Activated CD8-positive, alpha-beta memory T cell treated with anti-CD3 and anti-CD28 coated beads for 1 hour (primary cell): ENCODE measurements at places on chromosomes 4 and X.

DNA sequence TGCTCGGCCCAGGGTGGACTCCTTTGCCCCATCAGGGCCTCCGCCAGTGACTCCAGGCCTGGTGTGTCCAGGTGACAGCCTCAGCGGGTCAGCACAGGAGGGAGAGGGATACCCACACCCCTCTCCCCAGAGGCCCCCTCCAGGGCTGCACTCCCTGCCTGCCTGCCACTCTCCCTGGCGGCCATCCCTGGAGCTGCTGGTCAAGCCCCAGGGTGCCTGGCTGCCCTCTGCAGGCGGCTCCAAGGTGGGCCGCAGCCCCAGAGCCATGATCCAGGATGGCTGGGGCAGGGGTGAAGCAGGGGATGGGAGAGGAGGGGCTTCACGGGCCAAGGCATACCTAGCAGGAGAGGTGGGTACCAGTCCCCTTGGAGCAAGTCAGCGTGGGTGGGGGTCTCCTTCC is 3.8 kb downstream of the FGFRL1 start:
- no peak for DNase-seq

GRCh38 chrX:105975382-105975781 is 63.1 kb downstream of the SERPINA7 start:
- no peak for DNase-seq

- DNase-seq, result no peak
Measured at GRCh38 chr4:155690044-155690837, 23.6 kb downstream of the GUCY1A1 start.

DNA sequence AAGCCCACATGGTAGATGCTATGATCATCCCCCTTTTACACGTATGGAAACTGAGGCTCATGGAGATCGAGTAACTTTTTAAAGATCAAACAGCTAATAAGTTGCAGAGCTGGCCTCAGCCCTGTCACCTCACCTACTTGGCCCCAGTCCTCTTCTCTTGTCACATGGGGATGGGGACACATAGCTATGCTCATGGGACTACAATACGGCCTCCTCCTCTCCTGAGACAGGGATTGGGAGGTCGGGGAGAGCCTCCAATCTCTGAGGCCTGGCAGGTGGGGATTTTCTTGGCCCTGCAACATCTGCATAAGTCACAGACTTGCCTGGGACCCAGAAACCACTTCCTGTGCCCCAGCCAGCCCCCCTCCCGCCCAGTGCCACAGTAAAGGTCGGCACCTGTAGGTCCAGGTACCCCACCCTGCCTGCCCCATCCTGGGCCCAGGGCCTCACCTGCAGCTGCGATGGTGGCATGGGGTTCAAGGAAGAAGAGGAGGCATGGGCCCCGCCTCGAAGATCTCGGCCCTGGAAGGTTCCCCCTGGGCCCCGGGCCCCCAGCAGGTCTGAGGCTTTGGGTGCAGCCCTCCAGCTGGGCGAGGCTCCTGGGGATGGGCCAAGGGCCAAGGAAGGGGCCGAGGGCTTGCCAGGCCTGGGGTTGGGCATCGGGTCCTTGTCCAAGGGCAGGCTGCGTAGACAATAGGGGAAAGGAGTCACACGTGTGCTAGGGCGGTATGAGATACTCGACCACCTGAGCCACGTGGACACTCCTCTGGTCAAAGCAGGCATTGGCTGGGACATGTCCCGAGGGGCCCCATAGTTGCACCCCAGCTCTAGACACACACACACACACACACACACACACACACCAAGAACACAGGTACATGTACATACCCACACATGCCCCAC is 6.4 kb downstream of the FOXP3 start:
- no peak for DNase-seq

DNA sequence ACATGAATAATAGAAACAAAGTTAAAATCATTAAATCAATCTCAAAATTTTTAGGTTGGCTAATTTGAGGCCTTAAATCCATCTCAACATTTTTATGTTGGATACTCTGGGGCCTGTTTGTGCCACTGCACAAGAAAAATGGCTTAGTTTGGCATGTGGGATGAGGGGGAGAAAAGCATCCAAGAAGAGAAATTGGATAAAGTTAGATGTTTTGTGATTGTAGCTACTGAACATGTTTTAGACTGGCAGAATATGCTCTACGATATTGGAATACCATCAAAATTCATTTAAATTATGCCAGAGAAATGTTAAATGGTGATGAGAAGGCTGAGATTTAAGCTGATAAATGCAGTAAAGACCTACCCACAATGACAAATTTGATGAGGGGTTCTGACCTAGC is 376.9 kb downstream of the CXXC4 start:
- no peak for DNase-seq

DNA sequence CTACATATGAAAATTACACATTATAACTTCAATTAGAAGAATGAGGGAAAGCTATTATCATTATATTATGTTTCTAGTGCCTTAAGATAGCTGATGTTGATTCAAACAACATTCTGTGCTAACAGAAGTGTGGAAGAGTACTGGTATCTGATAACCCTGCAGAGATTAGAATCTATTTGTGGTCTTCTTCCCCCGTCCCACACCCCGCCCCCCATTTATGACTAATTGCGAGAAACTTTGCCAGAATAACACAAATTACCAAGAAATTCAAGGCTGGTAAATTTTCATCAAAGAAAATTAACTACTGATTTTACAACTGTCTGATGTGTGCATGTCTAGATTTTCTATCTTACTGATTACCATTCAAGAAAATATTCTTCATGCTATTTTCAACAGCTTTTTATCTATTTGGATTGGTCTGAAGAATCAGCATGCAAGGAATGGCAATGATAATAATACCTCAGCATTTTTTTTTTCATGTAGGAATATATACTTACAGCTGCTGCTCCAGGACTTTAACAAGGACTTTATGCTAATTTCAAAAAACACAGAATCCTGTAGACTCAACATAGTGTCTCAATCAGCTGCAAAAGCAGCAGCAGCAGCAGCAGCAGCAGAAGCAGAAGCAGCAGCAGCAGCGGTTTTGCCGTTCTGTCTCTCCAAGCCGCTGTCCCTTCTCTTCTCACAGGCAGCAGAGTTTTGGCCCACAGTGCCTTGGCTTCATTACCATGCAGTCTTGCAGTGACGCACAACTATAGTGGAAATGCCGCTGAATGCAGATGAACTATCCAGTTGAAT is 126.7 kb downstream of the FRYL start:
- no peak for DNase-seq

- DNase-seq, result no peak
Measured at GRCh38 chrX:12899506-12899905, 6.9 kb upstream of the TLR8 start.

DNA sequence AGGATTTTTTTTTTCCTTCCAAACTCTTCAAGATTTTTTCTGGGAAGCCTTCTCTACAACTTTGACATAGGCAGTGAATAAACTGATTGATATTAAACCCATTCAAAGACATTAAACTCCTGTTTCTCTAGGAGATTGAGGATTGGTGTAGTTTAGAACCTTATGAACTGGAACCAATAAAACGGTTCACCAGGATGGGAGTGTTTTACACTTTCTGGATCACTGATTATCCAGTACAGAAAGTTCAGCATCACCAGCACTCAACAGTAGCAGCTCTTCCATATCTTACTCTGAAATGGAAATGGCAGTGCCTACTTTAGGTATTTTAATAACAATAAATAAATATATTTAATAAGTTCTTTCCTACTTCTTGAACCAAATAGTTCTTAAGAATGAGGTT is 76.7 kb downstream of the BMPR1B start:
- DNase-seq, result no peak

DNA sequence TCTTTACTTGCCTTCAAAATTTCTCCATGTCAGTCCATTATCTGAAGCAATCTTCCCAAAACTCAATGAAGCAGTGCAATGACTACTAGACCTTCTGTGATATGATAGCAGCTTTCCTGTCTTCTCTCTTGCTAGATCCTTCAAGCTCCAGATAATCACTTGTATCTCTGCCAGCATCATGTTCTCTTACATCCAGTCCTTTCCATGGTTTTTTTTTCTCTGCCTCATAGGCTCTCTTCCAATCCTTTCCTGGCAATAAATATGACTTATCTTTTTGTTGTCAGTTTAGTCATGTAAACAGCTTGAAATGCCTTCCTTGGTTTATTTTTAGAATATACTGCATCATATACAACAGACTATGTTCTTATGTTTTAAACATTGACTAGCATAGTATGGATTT is 193.5 kb downstream of the CFAP299 start:
- no peak for DNase-seq

DNA sequence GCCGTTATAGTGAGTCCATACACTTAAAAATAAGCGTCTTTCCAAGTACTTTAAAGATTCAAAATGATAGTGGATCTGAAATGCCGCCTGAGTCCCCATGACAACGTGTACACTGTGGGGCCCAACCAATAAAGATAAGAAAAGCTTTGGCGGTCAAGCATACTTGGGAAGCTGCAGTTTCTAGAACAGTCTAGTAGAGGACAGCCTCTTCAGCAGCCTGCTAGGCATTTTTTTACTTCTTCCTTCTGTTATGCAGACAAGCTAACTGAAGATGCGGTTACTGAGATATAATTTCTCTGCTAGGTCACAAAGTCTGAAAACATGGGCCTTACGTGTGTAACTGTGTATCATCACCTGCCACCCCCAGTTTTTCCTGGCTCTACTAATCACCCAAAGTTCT is 402 bp upstream of the UPRT start:
- no peak for DNase-seq

- no peak for DNase-seq
Measured at GRCh38 chr4:146123231-146123630, 52.3 kb upstream of the LSM6 start.

GRCh38 chr4:5808081-5808741 is 84.7 kb downstream of the CRMP1 start:
- no peak for DNase-seq

DNA sequence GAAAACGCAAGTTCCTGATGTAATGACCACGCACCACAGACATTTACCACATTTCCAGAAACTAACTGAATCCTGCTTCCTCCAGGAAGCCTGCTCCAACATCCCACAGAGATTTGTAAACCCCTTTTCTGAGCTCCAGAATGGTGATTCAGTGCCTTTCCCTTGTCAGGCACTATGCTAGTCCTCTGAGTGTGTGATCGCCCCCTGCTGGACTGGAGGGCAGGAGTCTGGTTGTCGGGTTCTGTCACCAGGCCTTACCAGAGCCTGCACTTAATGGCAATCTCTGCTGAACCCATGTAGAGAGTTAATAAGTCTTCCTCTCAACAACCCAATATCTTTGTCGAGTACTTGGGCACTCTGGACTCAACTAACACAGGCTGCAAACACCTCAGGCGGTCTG is 14.5 kb upstream of the KDM5C start:
- DNase-seq, result no peak

GRCh38 chr4:134740290-134740689 is 538.7 kb upstream of the PABPC4L start:
- DNase-seq, result no peak

GRCh38 chr4:128287141-128287870 is at the start of gene PGRMC2:
Gene PGRMC2 (minus strand): TSS chr4:128287813. CDS start chr4:128287790, 23 bp downstream.
- DNase-seq, result peak; percentile 14

DNA sequence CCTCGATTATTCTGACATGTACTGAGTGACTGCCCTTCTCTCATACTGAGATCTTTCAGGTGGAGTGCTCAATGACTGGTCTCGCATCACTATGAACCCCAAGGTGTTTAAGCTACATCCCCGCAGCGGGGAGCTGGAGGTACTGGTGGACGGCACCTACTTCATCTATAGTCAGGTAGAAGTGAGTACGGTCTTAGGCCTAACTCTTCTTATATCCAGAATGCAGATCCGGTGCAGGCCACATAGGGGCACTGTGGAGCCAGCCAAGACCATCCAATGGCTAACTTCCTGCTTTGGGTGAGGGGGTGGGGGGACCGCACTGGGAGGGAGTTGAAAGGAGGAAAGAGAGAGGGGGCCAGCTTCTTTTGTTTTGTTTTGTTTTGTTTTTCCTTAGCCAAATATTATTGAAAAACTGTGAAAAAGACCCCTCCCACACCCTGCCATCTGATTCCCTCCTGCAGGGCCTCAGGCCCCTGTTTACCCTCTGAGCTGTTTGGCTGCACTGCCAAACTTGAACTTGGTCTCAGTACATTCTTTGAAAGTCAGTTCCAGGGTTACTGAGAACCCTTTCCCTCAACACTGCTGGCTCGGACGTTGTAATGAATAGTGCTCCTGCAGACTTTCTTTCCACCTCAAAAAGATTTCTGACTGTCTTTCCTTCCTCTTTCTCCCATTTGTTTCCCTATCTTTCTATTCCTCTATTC is 16.2 kb downstream of the AWAT2 start:
- DNase-seq, result no peak

GRCh38 chr4:102757681-102758080 is 3.1 kb downstream of the MANBA start:
- DNase-seq, result no peak

DNA sequence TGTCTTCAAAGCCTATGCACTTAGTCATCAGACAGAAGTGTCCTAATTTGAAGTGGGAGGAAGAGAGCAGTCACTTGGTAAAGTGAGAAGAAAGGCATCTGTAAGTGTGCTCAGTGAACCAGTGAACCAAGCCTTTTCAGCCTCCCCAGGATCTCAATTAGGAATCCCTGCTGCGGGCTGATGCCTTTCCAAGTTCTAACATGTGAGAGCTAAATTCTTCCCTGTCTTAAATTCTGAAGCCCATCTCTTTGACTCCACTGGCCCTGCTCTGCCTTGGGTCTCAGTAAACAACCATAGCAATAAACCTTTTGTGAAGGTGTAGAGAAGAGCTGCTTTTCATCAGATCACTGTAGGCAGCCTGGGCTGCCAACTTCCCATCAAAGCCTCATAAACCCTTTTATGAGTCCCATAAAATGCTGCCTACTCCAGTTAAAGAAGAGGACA is 701.2 kb upstream of the LCORL start:
- no peak for DNase-seq

- no peak for DNase-seq
Measured at GRCh38 chr4:124903995-124904722, 191.6 kb upstream of the ANKRD50 start.

DNA sequence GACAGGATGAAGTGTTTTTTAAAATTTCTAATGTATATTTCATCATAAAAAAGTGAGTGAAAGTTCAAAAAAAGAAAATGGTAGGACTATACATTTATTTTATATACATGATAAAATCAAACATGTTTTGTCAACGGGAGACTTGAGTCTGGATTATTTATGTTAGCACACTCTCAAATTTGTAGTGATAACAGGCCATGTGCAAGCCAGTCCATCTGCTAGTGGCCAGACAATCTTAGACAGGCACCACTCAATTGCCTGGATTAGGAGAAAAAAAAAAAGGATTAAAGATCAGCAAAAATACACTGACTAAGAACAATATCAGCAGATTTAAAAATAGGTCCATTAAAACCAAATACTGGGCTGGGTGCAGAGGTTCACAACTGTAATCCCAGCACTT is 71.9 kb downstream of the KCNIP4 start:
- no peak for DNase-seq

- no peak for DNase-seq
Measured at GRCh38 chrX:13001097-13001496, 26.2 kb downstream of the TMSB4X start.
